Adipose tissue (tissue), 3 donors: ENCODE measurements at places on chromosomes 1 and 21. TPM values are rescaled to one million over a fixed set of nuclear protein-coding genes. Genes with fewer than 3 reads are reported as not detected.

C4BPB gene
- 1.7 TPM for polyA plus RNA-seq

ADAM30 gene
- not detected for polyA plus RNA-seq

S100B gene
- 6.3 TPM for polyA plus RNA-seq

RXRG gene
- polyA plus RNA-seq, result 3.5 TPM

RHEX gene
- 1.5 TPM for polyA plus RNA-seq

ATP1A4 gene
- polyA plus RNA-seq, result 0.56 TPM

SLC22A15 gene
- polyA plus RNA-seq, result 1.6 TPM

CELA3A gene
- 5.3 TPM for polyA plus RNA-seq

SLAMF9 gene
- polyA plus RNA-seq, result not detected

GPR153 gene
- 12.3 TPM for polyA plus RNA-seq

LCE3E gene
- polyA plus RNA-seq, result not detected

PHLDA3 gene
- polyA plus RNA-seq, result 390 TPM
